Bronchial epithelial cell (primary cell): ENCODE measurements at places on chromosomes 4 and X.

DNA sequence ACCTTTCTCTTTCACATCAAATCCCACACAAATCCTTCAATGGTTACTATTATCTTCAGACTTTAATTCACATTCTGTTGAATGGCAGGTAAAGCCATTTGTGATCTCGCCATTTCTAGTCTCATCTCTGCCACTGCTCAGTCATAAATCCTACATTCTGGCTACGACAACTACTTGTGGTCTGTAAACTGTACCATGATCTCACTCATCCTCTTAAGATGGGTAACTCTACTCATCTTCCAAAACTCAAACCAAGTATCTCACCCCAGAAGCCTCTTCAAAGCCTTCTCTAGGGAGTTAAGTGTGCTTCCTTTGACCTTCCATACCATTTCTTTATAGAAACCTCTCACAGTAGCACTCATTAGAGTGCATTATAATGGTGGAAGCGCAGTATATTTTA lies 101.8 kb downstream of the NEK1 start:
- no peak for DNase-seq

DNA sequence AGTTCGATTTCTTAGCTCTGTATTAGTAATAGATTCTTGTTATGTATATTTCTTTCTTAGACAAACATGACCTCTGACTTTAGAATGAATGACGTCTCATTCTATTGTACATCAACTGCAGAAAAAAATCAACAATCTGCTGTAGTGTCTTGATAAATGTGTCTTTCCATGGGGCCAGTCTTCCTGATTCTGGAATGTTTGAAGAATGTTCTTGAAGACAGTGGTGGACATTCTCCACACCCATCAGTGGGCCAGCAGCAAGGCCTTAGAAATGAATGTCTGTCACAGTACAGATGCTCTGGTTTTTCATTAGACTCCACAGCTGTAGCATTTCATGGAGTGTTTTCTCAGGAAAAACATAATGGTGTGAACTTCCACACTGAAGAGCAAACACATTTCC lies 63.2 kb upstream of the FAM47B start:
- DNase-seq = no peak

DNA sequence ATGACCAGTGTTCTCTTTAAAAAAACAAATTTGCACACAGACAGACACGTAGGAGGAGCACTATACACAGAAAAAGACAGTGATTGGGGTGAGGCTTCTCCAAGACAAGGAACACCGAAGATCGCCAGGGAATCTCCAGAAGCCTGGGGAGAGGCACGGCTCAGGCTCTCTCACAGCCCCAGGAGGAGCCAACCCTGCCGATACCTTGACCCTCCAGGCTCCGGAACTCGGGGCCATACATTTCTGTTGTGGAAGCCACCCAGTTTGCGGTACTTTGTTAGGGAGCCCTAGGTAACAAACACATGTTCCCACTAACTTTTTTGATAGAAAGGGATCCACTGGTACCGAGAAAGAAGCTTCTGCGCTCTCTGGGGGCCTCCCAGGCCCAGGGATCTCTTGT lies 55.8 kb downstream of the DCTD start:
- no peak for DNase-seq

DNA sequence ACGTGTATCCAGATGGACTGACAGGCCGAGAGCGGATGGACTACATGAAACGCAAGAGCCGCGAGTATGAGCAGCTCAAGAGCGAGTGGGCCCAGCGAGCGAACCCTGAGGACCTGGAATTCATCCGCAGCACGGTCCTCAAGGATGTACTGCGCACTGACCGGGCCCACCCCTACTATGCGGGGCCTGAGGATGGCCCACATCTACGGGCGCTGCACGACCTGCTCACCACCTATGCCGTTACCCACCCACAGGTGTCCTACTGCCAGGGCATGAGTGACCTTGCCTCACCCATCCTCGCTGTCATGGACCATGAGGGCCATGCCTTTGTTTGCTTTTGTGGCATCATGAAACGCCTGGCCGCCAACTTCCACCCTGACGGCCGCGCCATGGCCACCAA lies 14.6 kb upstream of the RBM3 start:
- no peak for DNase-seq
